ENCODE measurements at places on chromosomes 3 and 15.

GRCh38 chr3:114659109-114660061, 365.6 kb downstream of the TIGIT start:
- no peak for DNase-seq

DNA sequence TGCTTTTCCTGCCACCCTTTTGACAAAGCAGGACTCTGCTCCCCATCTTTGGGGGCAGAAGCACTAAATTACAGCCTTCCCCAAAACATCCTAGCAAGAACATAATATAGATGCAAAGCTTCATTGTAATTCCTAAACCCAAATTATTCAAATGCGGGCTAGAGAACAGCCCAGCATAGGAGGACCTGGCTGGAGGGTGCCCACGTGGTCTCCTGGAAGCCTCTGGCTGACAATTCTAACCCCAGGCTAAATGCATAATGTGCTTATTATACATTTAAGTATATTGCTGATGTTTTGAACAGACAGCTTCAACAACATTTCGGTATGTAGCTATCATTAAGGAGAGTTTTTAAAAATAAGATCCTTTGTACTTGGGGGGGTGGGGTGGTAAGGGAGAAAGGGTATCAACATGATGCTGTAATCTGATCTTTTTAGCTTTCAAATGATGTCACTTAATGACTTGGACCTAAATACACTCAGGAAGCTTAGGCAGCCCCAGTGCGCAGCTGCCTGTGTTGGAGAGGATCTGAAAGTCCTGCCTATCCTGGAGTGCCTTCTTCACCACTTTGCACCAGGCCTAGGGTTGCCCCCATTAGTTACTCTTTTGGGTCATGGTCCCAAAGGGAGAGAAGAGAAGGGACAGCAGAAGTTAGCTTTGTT, 57.2 kb upstream of the USP3 start:
- no peak for DNase-seq

- DNase-seq, result no peak
Observed at GRCh38 chr15:42286445-42287029, 13.3 kb upstream of the TMEM87A start.

- peak; percentile 69 for DNase-seq
Observed at GRCh38 chr15:40763801-40764628, at the start of gene GCHFR. TSS of gene GCHFR (plus strand) at chr15:40764068. CDS start at chr15:40764181, 113 bp downstream.

GRCh38 chr3:30605005-30605404, 1.4 kb upstream of the TGFBR2 start:
- DNase-seq, result no peak

- DNase-seq, result no peak
Observed at GRCh38 chr15:89837134-89837829, 22.6 kb upstream of the ANPEP start.

- no peak for DNase-seq
Observed at GRCh38 chr3:141287326-141287725, 55.7 kb downstream of the PXYLP1 start.

DNA sequence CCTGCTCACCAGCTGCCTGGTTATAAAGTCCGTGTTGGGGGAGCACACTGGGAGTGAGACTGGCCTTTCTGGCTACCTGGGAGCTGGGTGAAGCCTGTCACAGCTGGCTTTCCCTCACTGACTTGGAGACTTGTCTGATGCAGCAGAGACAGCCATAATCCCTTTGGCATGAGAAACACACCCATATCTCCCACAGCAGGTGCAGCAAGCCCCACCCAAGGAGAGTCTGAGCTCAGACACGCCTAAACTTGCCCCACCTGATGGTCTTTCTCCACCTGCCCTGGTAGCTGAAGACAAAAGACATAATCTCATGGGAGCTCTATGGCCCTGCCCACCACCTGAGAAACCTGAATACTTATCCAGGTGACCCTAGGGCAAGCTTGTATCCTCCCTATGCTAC, 54.8 kb downstream of the NMD3 start:
- no peak for DNase-seq

DNA sequence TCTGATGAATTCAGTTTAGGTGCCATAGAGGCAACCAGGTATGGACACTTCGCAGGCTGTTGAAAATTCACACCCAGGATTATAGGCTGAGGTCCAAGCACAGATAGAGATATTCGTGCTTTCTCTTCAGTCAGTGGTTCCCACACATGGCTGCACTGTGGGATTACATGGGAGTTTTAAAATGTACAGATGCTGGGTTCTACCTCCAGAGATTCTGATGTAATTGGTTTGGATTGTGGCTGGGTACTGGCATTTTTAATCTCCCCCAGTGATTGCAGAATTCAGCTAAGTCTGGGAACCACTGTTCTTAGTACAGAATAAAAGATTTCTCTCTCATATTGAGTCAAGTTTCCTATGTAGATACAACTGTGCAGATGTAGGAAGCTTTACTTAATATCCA, 91.6 kb downstream of the FOXB1 start:
- DNase-seq, result no peak

DNA sequence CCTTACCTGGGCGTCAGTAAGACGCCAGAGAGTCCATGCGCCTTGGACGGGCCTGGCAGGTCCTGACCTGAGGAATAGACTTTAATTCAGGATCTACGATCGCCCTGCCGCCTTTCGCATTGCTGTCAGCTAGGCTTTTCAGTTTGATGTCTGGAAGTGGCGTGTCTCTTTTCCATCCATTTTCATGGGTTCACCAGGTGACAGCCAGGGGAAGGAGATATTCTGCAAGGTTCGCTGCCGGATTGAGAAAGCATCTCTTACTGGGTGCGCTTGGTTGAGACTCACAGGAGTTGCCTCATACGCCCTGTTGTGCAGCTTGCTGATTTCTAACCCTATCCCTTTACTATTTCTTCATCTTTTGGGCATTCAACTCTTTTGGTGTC, 7.4 kb downstream of the EPHA3 start:
- no peak for DNase-seq

- DNase-seq, result no peak
Observed at GRCh38 chr3:143167969-143168854, 48.6 kb downstream of the CHST2 start.

DNA sequence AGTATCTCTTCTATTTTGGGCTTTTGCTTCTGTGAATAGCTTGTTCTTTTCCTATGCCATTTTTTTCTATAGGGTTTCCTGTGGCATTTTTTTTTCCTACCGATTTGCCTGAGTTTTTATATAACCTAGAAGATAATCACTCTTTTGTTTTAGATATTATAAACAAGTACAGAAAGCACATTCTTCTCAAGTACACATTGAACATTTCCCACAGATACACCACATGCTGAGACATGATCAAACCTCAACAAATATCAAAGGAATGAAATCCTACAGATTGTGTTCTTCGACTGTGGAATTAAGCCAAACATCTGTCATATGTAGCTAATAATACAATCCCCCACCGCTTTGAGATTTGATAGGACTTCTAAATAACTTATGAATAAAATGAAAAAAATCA, 9.1 kb upstream of the FEM1B start:
- DNase-seq, result no peak

DNA sequence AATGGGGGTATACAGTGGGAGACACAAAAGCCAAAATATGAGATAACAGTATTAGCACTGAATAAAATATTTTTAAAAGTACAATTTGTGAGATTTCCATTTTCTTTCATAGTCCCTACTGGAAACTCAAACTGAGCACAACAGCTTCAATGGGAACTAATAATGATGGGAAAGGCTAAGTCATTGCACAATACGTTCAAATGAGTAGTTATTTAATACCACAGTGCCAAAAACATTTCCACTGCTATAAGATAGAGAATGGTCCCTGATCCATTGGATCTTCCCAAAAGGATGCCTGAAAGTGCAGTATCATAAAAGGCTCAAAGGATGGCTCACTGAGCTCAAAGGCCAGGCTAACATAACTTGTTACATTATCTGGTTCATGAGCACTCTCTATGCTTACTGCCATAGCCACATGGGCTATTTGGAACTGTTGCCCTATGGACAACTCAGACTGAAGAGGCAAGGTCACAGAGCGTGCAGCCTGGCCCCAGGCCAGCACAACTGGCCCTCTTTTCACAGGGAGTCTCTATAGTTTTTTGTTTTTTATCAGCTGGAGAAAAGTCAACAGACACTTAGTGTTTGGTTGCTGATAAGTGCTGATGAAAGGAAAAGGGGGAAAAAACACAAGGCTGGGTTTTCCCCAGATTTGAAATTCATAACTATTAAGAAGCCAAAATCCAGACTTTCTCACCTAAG, 54.1 kb upstream of the PPIB start:
- DNase-seq, result no peak

GRCh38 chr15:63010920-63011693, 31.4 kb upstream of the TPM1 start:
- DNase-seq, result no peak

DNA sequence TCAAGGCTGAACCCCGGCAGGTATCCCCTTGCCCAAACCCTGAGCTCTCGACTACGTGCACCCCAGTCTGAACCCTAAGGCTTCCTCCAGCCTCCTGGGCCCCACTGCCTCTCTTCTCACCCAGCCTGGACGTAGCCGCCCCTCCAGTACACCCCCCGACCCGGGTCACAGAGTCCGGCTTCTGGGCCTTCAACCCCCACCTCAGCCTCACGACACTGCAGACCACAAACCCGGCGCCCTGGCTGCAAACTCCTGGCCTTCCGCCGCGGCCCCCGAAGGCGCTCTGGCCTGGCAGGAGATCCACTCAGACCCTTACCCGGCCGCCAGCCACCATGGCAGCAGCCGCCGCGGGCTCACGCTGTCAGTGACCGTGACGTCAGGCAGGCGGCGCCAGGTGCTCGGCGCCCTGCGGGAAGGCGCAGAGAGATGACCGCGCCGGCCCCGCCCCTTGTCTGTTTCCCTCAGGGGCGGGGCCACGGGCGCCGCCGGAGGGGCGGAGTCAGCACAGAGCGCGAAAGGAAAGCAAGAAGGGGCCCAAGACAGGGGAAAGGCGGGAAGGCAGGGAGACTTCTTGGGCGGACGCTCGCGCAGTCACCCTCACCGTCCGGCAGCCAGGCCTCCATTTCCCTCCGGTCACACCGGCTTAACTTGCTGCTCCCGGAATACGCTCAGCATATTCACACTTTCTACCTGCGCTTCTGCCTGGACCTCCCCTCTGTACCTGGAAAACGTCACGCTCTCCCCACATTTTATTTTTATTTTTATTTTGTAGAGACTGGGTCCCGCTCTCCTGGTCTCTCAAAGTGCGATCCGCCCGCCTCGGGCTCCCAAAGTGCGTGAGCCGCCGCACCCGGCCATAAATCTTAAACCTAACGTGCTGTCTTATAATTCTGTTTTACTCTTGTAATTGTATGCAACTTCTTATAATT, at the start of gene RMDN3:
Gene RMDN3 (minus strand): TSS at position 372 of the 929 bp plus-strand sequence. CDS start 471 bp downstream, outside the sequence.
- DNase-seq, result peak; percentile 95

DNA sequence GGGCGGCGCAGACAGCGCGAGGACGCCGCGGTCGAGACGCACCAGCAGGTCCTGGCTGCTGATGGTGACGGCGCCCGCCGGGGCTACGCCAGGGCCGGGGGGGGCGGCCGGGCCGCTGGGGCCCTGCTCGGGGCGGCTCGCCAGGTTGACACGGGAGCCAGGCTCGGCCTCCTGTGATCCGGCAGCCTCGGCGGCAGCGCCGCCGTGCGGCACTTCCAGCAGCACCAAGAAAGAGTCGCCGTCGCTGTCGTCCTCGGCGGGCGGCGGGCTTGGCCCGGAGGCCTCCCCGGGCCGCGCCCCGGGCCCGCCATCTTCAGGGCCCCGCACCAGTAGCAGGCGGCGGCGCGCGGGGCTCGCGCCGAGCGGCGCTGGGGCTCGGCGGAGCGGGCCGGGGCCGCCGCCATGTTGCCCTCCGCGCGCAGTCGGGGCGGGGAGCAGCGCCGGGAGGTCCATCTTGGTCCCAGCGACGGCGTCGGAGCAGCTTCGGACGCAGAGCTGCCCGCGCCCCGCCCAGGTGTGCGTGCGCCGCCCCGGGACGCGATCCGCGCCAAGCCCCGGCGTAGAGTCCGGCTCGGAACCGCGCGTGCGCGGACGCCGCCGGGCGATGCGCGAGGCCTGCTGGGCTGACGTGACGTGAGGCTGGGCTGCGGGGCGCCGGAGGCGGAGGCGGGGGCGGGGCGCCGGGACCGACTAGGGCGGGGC, at the start of gene ZXDC:
Gene ZXDC (minus strand): TSS at position 479 of the 702 bp plus-strand sequence. CDS start 26 bp downstream, at position 453.
- DNase-seq, result peak; percentile 93

DNA sequence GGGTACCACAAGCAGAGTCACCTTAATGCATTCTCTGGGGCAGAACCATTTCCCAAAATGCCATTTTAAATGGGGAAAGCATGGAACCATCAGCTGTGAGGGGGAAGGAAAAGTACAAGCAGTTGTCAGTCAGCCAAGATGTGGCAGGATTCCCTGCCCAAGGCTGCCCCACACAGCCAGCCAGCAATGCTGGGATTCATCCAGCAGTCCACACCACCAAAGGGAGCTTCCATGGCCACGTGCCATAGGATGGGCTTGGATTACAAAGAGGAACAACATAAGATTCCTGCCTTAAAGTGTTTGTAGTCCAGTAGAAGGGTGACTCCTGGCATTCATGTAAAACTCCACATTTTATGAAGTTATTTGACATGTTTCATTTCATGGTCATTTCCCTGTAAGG, 233.3 kb downstream of the SHOX2 start:
- no peak for DNase-seq

DNA sequence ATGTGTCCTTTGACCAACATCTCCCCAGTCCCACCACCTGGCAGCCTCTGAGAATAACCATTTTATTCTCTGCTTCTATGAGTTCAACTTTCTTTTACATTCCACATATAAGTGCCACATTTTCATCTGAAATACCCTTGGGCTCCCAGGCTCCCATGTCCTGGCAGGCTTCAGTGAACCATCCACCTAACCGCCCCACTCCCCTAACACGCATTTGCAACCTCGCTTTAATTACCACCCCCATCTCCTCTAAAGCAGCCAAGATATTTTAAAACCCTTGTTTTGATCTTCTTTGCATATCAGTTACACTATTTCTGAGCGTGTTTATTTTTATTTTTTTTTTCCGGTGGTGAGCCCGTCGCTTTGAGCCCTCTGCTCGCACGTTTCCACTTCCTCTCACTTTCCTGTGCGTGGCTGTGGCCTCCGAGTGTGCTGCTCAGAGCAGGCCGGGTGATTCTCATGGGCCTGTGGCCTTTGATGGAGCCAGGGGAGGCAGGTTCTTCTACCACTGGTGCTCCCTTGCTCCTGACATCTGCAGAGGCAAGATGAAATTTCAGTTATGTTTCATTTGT, 195.4 kb upstream of the LPP start:
- DNase-seq, result peak; percentile 46

DNA sequence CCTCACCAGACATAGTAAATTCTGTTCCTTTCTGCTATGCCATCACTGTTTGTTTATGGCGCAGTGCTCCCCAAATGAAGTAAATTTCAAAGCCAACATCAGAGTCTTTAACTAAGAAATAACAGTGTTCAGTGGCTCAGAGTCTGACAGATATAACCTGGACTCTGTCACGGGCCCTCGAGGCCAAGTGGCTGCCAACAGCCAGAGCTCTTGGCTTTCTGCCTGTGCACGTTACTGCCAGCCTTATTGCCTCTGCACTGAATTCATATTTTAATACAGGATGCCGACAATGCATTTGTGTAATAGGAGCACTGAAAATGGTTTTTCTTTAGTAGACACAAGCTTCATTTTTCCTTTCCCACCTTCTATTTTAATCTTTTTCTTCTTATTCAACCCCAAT, 219.9 kb downstream of the NLGN1 start:
- DNase-seq, result no peak

DNA sequence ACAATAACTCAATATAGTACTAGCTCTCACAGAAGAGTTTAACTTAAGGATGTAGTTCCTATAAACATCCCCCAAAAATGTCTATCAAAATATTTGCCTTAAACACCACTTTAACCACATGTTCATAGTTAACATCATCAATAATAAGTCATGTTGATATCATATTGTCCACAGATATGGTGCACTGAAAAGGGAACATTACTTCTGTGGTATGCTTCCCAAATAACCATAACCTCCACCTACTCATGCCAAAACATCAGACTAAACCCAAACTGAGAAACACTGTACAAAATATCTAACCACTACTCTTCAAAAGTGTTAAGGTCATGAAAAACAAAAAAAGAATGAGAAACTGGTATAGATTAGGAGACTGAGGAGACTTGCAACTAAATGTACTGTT, 32.9 kb downstream of the SLC4A7 start:
- no peak for DNase-seq
